Hematopoietic multipotent progenitor cell treated with erythropoietin and hydrocortisone succinate and interleukin-3 and kit ligand, for 6 days (in vitro differentiated cells): ENCODE measurements at places on chromosomes 1 and 21.
A peak's percentile ranks its signal among the peaks of the same experiment; 100 is the strongest.

DNA sequence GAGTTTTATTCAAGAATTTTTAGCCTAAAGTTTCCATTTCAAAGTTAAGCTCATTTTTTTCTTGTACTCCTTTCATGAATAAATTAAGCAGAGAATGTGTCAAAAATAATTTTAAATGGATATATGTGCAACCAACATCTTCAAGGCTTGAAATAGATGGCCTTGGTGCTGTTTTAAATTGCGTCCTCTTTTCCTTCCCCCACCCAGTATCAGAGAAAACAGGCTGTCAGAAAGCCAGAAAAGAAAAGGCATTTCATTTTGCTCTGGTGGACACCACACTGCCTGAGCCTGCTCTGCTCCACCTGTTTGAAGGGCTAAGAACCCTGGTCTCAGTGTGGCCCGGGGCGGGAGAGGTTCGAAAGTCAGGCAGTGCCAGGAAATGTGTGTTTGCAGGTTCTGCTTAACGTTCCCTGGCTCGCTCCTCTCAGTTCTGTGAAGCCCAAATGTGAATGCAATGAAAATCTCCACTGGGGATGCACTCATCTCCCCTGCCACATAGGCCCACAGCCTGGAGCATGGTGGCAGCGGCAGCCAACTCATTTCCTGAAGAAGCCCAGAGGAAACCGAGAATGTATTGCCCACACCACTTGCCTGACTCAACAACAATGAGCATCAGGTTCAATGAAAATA, 134.4 kb downstream of the SDCCAG8 start:
- peak; percentile 14 for DNase-seq

DNA sequence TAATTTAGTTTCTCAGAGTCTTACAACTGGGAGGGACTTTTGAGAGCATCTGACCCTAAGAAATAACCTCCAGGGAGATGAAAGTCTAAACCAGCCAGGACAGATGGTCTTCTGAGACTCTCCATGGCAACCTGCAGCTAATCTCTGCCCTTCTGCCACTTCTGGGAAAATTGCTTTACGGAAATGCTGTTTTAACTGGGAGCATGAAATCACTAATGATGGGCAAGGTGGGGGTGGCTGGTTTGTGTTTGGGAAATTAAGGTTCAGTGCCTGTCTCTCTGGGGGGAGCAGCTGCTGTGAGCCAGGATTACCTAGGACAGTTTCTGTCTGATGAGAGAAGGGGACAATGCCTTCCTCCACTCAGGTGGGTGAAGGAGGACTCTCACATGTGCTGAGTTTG, 33.2 kb downstream of the ROR1 start:
- no peak for DNase-seq

- DNase-seq = no peak
These were observed 37.0 kb upstream of the B3GALT5 start for GRCh38 chr21:39575775-39576174.

DNA sequence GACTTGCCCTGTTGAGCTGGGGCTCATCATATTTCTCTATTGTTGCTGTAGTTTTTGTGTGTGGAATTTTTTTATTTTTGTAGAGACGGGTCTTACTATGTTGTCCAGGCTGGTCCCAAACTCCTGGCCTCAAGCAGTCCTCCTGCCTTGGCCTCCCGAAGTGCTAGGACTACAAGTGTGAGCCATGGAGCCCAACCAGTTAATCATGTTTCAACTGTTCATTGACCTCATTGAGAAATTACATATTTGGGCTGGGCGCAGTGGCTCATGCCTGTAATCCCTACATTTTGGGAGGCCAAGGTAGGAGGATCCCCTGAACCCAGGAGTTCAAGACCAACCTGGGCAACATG, 9.2 kb upstream of the PKNOX1 start:
- no peak for DNase-seq

DNA sequence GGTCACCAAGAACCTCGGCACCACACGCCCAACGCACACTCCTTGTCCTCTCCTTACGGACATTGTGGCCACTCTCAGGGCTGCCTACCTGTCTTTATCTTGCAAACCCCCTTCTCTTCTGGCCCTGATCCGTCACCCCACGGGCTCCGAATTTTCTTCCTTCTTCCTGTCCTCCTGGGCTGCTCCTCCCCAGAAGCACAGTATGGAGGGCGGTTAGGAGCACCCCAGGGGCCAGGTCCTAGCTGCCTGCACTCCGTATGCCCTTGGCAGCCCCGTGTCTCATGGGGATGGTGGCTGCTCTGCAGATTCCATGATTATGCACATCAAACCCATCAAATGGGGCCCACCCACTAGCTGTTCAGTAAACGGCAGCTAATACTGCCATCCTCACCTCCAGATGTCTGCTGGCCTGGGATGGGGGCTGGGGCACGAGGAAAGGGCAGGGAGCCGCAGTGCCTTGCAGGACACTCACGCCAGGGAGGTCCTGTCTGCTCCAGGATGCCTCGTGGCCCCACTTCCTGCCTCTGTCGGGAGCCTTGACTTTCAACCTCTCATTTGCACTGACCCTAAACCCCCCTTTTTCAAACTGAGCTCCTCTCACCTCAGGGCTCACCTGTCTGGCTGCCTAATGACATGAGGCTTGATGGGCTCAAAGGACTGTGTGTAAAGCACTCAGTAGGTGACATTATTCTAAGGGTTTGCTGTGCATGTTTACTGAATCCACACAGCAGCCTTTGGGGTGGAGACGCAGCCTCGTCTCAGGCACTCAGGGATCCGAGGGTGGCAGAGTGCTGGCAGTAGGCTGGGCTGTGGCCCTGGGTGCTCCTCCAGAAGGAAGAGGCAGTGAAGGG, 4.4 kb downstream of the TTC34 start:
- no peak for DNase-seq

- DNase-seq = peak; percentile 84
These were observed 712 bp upstream of the LAMB3 start for GRCh38 chr1:209652873-209653401.

DNA sequence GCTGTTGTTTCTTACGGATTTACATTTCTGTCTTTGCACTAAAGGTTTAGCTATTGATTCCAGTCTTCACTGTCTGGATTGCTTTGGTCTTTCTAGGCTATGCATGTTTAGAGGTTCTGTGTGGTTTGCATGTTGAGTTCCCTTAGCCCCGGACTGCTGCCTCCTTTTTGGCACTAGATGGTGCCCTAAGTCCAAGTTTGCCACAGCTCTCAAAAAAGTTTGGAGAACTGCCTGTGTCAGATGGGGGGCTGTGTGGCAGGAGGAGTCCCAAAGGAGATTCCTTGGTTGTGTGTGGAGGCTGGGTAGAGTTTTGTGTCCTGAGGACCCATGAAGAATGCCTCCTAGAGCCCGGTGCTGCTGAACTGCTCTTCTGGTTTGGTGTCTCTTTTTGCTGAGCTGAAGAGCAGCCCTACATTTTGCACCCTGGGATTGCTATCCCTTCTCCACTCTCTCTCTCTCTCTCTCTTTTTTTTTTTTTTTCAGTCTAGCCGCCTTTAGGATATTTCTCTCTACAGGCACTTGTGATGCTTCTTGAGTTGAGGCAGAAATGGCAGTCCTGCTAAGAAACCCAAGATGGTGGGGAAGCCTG, 74.4 kb downstream of the PTGS2 start:
- peak; percentile 80 for DNase-seq

DNA sequence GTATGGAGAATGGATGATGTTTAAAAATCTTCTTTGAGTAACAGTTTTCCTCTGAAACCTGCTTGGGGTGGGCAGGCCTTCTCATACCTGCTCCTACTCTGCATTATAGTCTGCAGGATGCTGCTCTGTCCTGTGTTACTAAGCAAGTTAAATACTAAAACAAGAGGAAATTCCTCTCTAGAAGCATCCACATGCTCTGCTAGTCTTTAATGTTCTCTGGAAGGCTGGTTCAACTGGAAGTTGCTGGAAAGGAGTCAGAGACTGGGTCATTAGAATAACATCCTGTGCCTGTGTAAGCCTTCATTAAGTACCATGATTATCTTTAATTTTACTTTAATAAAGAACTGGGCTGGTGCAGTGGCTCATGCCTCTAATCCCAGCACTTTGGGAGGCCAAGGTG, 5.8 kb downstream of the SELP start:
- no peak for DNase-seq

- DNase-seq = no peak
These were observed 12.2 kb downstream of the KCNJ15 start for GRCh38 chr21:38268864-38269575.

DNA sequence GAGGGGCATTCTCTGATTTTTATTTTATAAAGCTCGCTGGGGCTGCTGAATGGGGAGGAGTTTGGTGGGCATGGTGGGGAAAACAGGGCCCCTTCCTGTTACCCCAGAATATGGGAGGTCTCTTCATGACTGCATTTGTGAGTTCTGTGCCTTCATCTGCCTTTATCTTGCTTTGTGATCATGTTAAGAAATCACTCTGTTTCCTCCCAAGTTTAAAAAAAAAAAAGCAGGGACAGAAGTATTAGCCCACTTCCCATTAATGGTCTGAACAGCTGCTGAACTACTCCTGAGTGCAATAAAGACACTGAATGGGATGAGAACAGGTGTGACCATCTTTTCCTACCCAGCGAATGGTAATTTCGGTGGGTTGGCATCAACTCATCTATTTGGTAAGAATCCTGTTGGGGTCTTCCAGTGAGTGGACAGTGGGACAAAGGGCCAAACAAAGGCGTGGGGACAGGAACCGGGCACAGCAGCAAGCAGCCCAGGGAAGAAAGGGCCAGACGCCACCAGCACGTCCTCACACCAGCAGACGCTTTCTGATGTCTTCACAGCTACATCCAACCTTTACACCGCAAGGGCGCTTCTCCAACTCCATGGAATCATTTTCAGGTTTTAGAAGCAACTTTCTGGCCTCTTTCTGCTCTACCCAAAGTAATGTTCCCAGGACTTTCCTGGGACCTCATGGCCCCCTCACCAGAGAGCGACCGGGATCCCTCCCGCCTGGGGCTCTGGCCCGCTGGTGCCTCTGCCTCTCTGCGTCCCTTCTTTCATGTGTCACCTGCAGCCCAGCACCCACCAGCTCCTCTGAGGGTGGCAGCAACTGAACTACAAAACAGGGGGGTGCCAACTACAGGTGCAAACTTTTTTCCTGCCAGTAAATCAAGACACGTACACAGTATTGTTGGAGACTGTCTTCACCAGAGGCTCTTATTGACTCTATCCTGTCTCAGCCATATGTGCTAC, 160.2 kb downstream of the ADSS2 start:
- DNase-seq = peak; percentile 56
